ENCODE measurements at places on chromosomes 1 and 21. TPM values are rescaled to one million over a fixed set of nuclear protein-coding genes. Genes with fewer than 3 reads are reported as not detected.

TGFBR3 gene
- 99.8 TPM for total RNA-seq

GRCh38 chr1:24048205-24048869, 63.6 kb downstream of the MYOM3 start:
- DNase-seq: no peak

- DNase-seq: no peak
Measured at GRCh38 chr1:172993640-172994039, 57.1 kb downstream of the TNFSF18 start.

DNA sequence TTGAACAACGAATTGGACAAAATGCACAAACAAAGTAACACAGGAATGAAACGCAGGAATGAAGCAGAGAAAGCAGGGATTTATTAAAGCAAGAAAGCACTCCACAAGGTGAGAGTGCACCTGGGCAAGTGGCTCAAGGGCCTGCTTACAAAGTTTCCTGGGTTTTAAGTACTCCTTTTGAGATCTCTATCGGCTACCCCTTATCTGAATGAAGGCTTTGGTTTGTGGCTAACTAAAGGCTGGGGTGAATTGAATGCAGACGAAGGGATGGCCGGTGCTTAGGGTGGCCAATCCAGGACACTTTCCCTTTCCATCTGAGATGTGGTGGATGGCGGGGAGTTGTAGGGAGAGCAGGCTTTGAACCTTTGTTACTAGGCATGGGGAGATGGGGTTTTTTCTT, 151.4 kb upstream of the KIAA0040 start:
- no peak for DNase-seq
